ENCODE measurements at places on chromosomes 7 and 10.

- no peak for DNase-seq
These were observed 15.9 kb downstream of the GUSB start for GRCh38 chr7:65966146-65966545.

- DNase-seq, result no peak
These were observed 7.1 kb downstream of the ERV3-1 start for GRCh38 chr7:64999165-65000004.

DNA sequence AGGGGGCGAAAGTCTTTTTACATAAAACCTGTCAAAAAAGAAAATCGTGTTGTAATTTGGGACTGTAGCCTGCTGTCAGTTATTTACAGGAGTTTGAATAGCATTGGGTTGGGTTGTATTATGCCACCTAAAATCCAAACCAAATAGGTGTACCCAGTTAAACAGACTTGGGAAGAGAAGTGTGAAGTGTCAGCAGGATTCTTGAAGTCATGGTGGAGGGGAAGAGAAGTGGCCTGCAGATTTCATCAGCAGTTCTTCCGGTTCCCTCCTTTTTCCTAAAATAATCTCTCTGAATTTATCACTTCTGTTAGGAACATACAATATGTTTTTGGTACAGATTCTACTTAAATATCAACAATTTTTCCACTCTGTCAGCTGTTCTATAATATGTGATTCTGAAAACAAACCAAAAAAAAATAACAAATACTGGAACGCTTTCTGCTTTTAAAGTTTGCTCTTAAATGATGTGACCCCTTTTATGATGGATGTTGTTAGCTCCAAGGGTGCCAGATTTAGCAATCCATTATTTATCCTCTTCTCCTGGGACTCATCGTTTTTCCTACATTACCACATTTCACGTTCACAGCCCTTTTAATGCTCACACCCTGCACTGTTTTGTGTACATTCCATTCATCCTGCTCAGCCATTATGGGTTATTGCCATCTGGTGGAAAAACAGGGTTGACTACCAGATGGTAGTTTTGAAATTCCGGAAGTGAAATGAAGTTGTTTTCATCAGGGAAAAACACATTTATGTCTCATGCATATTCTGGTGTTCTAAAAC, 18.7 kb upstream of the ARHGAP12 start:
- DNase-seq, result peak; percentile 80

DNA sequence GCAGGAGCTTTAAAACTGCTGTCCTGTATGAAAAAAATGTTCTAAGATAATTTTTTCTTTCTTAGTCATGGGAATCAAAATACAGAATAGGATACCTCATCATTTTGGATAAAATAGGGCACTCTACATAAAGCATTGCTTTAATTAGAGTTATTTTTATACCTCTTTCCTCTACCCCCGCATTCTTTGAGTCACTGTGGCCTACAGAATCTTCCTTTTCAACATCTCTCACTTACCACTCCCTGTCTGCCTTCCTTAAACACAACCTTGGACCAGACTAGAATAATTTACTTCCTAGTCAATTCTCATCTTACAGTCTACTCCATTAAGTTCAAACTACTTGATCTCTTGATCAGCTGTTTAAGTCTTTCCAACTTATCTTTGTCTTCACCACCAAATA, 462.3 kb downstream of the PHTF2 start:
- peak; percentile 42 for DNase-seq

DNA sequence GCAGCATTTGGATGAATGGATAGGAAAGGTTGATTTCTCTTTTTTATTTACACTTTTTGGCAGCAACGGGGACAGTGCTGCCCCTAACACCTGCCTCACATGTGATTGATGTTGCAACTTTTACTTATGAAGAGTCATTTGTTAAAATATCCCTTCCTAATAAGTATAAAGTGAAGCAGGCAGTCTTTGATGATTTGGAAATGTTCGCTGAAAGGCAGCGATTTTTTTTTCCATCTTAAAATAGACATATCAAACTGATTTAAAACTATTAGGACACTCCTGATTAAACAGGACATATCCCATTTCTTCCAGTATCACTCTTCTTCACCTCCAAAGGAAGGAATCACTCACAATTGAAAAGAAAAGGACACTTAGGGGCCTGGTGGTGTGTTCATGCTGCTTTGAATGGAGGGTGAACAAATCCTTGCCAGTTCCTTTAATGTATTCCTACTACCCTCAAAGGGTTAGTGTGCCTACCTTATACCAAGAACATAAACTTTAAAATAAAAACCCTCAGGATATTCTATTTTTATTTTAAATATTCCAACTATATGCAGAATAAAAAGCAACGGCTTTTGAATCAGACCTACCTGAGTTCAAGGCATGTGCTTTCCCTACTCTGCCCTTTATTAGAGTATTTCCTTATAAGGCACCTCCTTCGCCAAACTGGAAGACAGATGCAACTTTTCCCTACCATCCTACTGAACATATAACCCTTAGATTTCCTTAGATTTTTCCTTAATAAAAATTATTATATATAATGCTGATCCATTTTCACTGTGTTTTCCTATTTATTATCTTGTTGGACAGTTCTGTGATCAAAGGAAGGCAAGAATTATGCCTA, 1.1 kb downstream of the ADK start:
- DNase-seq, result no peak

DNA sequence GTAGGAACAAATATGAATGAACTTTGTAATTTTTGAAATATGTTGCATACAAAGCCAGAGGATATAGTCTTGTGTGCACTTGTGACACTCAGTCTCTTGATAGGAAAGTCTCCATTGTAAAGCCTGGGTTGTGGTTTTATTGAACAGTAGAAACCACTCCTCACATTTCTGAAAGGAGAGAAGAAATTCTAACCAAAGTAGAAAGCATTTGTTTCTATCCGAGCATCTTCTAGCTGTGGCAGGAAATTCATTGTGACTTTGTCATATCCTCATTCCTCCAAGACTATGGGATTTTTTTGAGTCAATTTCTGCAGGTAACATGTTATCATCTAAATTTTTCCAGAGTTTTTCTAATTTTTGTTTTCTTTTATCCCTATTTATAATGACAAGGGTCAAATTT, 55.5 kb upstream of the NCF1 start:
- DNase-seq, result no peak

DNA sequence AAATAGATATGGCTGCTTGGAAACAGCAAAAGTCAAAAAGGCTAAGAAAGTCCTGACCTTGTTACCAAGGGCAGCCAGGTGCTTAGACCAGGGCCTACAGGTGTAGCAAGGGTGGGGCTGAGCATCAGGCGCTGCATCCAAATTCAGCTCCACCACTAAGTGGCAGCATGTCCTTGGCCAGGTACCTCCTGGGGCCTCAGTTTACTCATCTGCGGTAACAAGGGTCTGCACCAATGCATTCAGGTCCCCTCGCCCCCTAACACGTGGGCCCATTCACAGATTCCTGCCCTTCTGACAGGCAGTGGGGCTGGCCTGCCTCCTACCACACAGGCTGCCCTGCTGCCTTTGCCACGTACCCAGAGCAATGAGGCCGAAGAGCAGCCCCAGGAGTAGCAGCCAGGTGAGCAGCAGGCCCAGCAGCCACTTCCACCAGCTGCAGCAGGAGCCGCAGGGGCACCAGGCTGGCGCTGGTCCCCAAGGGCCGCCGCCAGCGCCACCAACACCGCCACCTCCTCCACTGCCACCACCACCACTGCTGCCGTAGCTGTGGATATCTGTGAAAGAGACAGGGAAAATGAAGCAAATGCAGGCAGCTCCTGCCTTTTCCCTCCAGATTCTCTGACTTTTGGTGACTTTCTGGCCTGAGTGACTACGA, 28.9 kb downstream of the COL17A1 start:
- no peak for DNase-seq

DNA sequence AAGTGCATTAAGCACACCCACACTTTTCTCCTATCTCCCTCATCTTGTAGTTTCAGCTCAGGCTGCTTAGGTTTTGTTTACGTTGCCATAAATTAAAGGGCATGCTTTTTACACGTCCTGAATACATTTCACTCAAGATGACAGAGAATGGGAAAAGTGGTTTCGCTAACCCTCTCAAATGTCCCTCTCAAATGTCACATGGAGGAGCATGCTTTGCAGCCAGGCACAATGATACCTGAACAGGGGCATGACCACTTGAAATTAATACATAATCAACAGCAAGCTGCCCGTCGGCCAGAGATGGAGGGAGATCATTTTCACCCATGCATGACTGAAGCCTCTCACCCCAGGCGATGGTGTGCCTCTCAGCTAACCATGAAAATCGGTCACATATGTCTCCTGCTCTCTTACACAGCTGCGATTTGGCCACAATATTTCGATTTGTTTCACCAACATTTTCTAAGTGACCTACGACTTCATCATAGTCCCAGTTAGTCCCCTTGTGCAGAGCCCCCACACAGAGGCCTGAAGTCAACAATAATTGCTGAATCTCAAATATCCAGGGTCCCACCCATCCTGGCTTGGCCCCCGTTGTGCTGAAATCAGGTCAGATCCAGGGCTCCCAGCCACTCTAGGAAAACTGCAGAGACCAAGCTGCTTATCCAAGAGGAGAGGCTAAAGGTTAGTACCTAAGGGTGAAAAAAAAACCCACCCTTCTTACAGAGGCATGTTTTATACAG, 373.9 kb upstream of the NFE2L3 start:
- DNase-seq, result no peak

GRCh38 chr7:30831936-30832335, 60.7 kb downstream of the MINDY4 start:
- DNase-seq, result no peak

GRCh38 chr10:94487575-94487974, 58.0 kb upstream of the HELLS start:
- no peak for DNase-seq

DNA sequence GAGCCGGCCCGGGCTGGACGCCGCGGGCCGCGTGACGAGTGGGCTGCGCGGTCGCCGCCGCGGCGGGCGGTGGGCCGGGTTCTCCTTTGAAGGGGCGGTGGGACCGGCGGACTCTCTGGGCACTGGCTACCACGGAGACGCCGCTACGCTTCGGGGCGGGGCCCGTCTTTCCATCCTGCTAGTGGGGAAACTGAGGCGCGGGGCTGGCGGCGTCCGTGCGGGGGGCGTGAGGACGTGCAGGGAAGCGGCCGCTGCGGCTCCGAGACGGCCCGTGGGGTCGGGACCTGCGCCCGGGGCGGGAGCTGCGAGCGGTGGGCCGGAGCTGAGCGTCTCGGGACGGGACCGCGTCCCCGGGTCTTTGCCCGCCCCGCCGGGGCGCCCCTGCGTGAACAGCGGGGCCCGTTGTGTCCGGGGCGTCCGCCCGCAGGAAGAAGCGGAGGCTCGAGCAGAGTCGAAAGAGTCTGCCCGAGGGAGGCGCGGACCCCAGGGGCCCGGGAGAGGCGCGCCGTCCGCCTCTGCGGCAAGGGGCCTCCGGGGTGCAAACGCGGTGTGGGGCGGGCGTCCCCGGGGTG, 548 bp upstream of the BNIP3 start:
- no peak for DNase-seq

GRCh38 chr7:106954840-106955239, 89.7 kb upstream of the PRKAR2B start:
- DNase-seq, result no peak

- DNase-seq, result no peak
These were observed 193.3 kb downstream of the FRMD4A start for GRCh38 chr10:14137391-14137790.

DNA sequence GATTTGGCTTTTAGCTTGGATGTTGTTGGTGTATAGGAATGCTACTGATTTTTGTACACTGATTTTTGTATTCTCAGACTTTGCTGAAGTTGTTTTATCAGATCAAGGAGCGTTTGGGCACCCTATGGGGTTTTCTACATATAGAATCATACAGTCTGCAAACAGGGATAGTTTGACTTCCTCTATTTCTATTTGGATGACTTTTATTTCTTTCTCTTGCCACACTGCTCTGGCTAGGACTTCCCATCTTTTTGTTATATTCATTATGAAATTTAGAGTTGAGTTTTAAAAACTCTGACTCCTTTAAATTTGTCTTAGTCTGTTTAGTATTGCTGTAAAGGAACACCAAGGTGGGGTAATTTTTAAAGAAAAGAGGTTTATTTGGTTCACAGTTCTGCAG, 4.7 kb downstream of the ZNF786 start:
- no peak for DNase-seq

GRCh38 chr7:22860784-22861482, 38.3 kb upstream of the TOMM7 start:
- DNase-seq, result no peak

DNA sequence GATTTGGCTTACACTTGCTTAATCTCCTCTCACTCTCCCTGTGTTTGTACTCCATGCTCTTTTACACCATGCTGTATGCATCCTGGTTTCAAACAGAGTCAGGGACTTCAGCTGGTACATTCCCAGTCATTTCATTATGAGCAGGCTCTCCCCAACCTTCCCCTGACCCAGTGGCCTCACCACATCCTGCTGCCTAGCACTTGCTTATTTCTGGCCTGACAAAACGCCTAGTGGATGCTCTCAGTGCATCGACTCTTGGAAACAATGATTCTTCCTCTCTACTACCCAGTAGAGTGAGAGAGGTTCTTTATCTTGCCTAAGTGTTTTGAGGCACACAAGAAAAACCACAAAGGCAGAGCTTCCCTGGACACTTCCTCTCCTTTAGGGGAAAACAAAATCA, 63.4 kb downstream of the CAV1 start:
- DNase-seq, result no peak

DNA sequence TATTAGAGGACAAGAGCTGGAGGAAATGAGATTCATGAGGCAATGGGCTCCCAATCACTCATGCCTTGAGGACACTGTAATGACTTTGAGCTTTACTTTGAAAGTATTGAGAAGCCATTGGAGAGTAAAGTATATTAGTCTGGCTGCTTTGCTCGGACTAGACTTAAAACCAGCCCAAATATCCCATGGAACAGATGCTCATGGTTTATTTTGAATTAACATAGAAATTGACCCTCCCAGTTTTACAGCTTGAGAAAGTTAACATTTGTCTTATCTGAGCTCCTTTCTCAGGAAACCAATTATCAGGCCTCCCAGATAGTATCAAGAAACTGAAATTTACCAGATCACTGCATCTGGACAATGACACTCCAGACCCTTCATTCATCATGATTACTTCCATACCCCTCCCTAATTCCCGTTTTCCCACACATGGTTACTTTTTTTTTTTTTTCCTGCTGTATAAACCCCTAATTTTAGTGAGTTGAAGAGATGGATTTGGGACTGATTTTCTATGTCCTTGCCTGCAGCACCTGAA, 270.8 kb upstream of the SMIM30 start:
- no peak for DNase-seq

- no peak for DNase-seq
These were observed 1.6 kb downstream of the NCOA4 start for GRCh38 chr10:46028584-46029460.

- DNase-seq, result no peak
These were observed 49.7 kb downstream of the DNAJC12 start for GRCh38 chr10:67788028-67788886.
